Kidney epithelial cell (primary cell): ENCODE measurements at places on chromosomes 3 and 15.

GRCh38 chr15:46815765-46816164, 901.5 kb upstream of the SEMA6D start:
- no peak for DNase-seq

DNA sequence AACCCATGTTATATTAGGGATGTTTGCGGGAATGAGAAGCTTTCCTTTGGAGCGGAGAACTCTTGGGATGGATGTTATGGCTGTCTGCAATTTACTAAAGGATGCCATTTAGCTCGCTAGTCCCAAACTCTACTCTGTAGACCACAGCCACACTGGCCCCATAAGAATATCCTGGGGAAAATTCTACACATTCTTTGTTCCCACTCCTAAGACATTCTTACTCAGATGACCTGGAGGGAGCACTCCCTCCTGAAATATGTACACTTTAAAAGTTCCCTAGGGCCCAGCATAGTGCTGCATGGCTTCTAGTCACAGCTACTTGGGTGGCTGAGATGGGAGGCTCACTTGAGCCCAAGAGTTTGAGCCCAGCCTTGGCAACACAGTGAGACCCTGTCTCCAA, 288.7 kb upstream of the RORA start:
- DNase-seq, result no peak

GRCh38 chr3:5023777-5024346, 44.6 kb downstream of the BHLHE40 start:
- no peak for DNase-seq

GRCh38 chr15:49135911-49136310, 19.5 kb downstream of the COPS2 start:
- DNase-seq, result peak; percentile 50

DNA sequence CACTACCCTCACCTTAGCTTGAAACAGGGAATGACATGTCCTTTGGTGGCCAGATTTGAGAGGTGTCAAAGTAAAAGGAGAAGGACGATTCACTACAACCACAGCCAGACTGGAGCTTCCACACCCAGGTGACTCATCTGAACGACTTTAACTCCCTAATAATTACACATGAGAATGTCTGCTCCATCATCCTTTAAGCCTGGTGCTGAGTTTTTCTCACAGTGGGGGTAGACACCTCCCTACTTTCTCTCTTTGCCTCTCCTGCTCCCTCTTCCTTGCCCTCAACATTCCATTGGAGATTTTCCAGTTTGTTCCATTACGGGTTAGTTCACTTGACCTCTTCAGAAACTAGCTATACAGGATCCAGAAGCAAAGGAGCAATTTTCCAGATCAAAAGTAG, 154.3 kb upstream of the BHLHE40 start:
- DNase-seq, result peak; percentile 87

GRCh38 chr3:185726254-185726967, 98.4 kb downstream of the IGF2BP2 start:
- DNase-seq, result no peak

- DNase-seq, result no peak
Measured at GRCh38 chr3:105869861-105870755, 1.3 kb upstream of the CBLB start.

DNA sequence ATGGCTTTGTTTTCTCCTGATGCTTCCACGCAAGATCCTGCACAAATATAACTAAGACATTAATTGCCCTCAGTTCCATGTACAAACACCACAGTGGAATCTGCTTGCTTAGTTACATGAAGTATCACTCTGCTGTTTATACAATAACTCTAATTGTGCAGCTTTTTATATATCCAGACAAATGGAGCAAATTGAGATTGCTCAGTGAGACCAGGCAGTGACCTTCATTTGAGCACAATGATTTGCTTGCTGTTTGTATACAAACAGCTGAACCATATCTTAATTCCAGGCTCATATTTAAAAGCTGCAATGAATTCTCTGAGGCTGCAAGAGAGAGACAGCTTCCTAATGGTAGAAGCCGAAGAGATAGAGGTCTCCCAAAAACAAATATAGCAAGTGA, 243.7 kb downstream of the CADPS start:
- no peak for DNase-seq

GRCh38 chr3:137202941-137203340, 245.2 kb downstream of the IL20RB start:
- no peak for DNase-seq
